SJSA1 (cell line): ENCODE measurements at places on chromosomes 1 and 21. TPM values are rescaled to one million over a fixed set of nuclear protein-coding genes. Genes with fewer than 3 reads are reported as not detected.

Gene DCST1
- total RNA-seq: not detected in 2 replicates

Gene IL20
- total RNA-seq: 0.25 and 0.53 TPM in 2 replicates

Gene TMPRSS2
- not detected in 2 replicates for total RNA-seq

- DNase-seq: no peak
Measured at GRCh38 chr1:163055531-163055930, 13.6 kb upstream of the RGS4 start.

DNA sequence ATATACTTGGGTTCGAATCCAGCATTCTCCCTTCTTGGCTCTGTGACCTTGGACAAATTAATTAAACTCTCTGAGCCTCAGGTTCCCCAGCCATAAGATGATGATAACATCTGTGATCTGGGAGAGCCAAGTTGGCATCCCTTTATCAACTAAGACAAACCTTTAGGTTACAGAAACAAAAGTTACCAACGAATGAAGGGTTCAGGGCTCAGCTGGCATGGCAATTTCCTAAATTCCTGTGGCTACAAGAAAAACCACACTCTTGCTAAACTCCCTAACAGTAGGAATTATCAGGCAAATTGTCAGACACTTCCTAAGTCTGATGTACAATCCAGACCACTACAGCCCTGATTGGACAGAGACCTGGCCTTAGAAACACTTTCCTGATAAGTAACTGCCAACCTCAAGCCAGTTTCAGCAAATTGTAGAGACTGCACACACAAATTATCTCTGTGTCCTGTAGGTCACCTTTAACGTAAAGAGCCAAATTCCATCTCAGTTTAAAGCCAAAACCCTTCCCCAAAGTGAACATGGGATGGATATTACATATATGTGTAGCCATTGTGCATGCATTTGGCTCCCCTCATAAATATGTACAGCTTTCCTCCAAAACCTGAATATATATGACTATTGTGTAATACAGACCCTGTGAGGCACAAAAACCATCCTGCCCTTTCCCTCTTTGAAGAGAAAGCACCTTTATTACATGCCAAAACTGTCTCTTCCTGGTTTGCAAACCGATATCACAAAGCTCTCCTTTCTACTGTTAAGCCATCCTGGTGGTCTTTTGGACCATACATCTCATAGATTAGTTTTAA is 39.5 kb upstream of the EDARADD start:
- no peak for DNase-seq

DNA sequence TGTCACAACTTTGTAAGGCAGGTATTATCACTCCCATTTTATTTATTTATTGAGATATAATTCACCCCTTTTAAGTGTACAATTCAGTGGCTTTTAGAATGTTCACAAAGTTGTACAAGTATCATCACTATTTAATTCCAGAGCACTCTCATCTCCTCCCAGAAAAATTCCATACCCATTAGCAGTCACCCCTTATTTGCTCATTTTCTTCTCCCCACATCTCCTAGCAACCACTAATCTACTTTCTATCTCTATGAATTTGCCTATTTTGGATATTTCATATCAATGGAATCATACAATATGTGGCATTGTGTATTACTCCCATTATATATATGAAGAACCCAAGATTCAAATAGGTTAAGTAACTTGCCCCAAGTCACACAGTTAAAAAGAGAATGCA is 7.0 kb downstream of the DSTYK start:
- DNase-seq: no peak

GRCh38 chr21:34183331-34183928 is 110.1 kb downstream of the MRPS6 start:
- DNase-seq: no peak

GRCh38 chr1:156789621-156790318 is 22.4 kb downstream of the PRCC start:
- DNase-seq: no peak

DNA sequence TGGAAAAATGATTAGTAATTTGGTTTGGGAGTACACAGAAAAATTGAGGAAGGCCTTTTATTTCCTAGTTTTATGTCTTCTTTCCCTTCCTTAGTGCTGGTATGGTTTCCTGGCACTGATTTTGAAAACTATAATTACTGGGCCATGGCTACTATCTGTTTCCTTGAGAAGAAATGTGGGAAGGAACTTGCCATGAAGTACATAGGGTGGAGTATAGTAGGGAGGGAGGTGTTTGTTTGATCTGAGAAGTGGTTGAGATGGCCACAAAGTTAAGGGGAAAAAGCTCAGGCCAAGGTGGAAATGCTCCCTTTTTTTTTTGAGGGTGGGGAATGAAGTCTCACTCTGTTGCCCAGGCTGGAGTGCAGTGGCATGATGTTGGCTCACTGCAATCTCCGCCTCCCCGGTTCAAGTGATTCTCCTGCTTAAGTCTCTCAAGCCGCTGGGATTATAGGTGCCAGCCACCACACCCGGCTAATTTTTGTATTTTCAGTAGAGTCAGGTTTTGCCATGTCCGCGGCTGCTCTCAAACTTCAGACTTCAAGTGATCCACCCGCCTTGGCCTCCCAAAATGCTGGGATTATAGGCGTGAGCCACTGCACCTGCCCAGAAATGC is 11.3 kb downstream of the HJV start:
- DNase-seq: no peak
